ENCODE measurements at places on chromosomes 2 and 18. TPM values are rescaled to one million over a fixed set of nuclear protein-coding genes. Genes with fewer than 3 reads are reported as not detected.

RAD51AP2 gene
- 0.18 TPM for total RNA-seq

FABP1 gene
- total RNA-seq: not detected

GKN1 gene
- not detected for total RNA-seq

LYG1 gene
- 0.55 TPM for total RNA-seq

SP5 gene
- total RNA-seq: 32.9 TPM

RHOB gene
- total RNA-seq: 52.4 TPM

CXCR1 gene
- not detected for total RNA-seq

RGPD3 gene
- 0.25 TPM for total RNA-seq

LRRTM1 gene
- 11.3 TPM for total RNA-seq

RFTN2 gene
- 0.47 TPM for total RNA-seq

MAP3K20 gene
- total RNA-seq: 26.9 TPM

PLCL1 gene
- 0.04 TPM for total RNA-seq

DNA sequence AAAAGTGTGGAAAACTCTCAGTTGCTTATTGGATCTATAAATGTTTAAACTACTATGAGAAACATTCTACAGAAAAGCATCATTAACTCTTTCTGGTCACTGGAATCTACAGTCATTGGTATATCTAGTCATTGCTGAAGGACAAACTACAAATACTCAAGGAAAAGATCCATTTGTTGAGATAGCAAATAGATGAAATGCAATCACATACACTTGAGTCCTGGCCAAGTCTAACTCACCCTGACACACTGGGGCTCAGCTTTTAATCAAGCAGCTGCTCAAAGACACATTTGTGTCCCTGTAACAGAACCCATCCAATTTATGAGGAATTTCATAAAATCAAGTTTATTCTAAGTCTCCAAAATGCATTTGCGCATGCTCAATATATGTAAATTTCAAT, 68.7 kb downstream of the CDH2 start:
- no peak for DNase-seq

DNA sequence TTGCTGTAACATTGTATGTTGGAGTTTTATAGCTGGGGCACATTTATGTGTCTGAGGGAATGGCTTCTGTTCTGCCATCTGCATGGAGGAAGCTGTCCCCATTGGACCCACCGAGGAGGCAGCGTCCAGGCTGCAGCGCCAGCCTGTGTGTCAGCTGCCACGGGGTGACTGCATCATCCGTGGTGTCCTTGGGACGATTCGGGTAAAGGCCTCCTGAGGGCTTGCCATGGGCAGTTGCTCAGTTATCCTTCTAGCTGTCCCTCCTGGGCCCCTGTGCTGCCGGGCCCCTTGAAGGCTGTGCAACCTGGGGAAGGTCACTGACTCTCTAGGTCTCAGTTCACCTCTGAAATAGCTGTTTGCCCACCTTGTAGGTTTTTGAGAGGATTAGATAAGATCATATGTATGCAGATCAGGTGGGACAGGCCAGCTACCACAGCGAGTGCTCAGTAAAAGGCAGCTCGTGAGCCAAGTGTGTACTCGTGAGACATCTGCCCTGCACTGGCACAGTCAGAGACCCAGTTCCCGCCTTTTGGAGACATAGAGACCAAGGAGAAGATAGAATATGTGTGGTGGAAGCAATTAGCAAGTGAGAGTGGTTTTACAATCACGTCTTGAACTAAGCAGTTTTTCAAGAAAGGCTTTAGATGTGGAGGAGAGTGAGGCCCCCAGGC, 10.6 kb downstream of the LDLRAD4 start:
- no peak for DNase-seq

GRCh38 chr18:8703092-8703709, 2.2 kb upstream of the MTCL1 start:
- DNase-seq: peak; percentile 67

GRCh38 chr18:75977081-75977480, 518.0 kb downstream of the ZNF516 start:
- no peak for DNase-seq

GRCh38 chr18:11398625-11399024, 210.8 kb upstream of the SLC35G4 start:
- no peak for DNase-seq

DNA sequence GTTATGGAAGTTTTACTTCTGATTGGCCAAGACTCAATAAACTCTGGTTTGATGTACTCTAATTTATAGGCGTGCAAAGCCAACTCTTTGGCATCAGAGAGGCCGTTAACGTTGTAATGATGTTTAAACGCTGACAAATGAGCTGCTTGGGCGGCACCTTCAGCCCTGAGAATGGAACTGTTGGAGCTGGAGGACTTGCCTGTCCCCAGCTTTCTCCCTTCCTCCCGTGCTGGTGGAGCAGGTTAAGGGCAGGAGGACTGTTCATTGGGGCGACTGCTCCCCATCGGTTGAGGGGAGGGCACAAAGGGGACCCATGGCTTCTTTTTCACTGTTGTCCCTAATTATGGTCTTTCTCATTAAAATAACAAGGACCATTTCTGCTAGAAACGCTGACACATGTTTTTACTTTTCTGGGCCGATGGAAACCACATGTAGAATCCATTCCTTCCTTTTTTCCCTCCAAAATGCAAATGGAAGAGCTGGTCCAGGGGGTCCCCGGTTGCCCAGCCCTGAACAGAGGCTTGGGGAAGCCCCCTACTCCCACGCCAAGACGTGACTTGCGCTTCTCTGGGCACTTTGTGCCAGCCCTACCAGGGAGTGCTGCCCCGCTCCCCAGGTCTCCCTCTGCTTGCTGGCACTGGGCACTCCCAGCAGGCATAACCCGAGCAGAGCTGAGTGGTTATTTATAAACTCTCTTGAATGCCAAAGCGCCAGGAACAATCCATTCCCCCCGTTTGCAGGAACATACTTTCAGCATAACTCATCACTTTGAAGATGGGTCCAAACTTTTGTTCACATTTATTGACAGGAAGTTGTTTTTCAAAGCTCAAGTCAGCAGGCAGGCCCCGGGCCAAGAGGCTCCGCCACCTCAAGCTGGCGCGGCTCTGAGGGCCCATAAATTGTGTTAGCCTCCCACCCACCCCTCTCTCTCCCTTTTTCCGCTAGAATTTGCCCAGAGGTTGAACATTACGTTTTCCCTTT, 170.1 kb downstream of the ASB1 start:
- no peak for DNase-seq

- DNase-seq: no peak
These were observed 112.8 kb downstream of the GULP1 start for GRCh38 chr2:188404341-188405004.

GRCh38 chr18:72235422-72235821, 308.7 kb downstream of the CBLN2 start:
- DNase-seq: peak; percentile 53

GRCh38 chr2:15159751-15160177, 401.4 kb downstream of the NBAS start:
- DNase-seq: peak; percentile 66

GRCh38 chr18:58536534-58537271, 92.2 kb downstream of the ALPK2 start:
- peak; percentile 32 for DNase-seq

DNA sequence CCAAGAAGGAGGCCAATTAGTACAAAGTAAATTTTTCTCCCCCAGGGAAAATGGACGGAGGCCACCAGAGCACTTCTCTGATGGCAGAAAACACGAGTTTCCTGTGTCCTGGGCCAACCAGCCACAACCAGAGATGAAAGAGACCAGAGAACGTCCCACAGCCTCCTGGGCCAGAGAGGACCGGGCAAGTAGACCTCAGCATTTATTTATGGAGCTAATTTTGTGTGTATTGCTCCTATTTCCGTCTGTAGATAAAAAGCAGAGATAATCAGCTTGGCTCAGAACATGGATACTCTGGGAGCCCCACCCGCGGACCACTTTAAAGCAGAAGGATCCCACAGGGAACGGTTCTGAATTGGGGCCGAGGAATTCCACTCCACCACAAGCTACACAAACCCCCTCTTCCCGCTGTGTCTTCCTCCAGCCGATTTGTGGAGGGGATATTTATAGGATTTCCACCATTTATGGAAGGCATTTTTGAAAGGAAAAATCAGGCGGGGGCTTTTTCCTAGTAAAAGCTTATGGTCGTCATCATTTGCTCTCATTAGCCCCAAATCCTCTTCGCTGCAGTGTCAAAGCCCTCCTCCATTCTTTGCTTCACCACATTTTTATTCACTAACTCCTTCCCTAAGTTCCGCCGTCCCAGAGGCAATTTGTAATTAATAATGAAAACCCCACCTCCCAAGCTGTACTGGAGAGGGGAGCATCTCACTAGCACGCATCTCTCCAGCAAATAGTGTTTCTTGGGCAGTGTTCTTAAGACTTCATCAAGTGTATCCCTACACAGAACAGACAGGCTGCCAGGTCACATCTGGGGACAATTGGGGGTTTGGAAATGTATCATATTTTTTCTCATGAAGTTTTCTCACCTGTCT, 43.7 kb upstream of the TWIST2 start:
- no peak for DNase-seq

DNA sequence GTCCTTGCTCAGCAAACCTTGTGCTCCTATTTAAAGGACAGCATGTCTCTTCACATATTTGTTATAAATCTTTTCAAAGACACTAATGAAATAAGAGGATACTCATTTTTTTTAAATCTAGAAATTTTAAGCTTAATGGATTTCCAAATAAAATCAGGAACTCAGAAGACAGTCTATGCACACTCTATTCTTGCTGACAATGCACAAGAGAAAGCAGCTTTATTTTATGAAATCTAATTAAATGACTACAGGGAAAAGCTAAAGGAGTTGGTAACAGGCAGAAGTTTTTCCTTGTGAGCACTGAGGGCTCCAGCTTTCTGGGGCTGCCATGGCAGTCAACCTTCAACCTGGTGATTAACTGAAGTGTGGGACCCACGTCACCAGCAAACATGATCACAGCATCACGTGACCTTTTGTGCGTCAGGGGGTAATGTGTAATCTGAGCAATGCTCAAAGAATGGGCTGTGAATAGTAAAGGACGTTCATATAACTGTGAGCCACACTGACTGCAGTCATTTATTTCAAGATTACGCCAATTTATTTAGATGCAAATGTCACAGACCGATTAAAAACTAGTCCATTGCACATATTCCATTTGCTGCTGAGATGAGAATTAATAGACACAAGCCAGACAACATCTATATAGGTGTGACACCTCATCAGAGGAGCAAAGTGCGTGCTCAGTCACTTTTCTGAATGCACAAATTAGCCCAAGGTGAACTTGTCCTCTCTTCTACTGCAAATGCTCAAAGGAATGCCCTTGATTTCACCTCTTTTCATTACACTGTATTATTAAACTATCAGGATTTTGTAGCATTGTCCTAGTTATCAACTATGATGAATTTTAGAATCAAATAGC, 11.6 kb upstream of the DNER start:
- no peak for DNase-seq

DNA sequence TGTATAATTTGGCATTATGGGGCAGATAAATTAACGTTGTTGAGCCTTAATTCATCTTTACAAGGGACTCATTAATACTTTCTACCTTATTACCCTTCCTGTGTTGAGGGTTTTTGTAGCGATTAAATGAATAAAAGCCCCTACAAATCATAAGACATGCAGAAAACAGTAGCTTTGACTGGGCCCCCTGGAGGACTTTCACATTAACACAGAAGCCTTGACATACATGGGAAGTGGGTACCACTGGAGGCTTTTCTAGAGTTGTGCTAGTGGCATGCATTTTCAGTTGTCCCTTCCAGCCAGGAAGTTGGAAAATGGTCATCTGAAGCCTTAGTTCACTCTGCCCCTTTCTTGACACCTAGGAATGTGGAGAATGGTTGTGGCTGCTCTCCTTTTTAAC, 30.2 kb downstream of the MTA3 start:
- DNase-seq: peak; percentile 47

GRCh38 chr2:3313781-3314375, 63.7 kb downstream of the EIPR1 start:
- DNase-seq: no peak

- DNase-seq: no peak
These were observed 805 bp downstream of the SNORC start for GRCh38 chr2:232870766-232871371.

DNA sequence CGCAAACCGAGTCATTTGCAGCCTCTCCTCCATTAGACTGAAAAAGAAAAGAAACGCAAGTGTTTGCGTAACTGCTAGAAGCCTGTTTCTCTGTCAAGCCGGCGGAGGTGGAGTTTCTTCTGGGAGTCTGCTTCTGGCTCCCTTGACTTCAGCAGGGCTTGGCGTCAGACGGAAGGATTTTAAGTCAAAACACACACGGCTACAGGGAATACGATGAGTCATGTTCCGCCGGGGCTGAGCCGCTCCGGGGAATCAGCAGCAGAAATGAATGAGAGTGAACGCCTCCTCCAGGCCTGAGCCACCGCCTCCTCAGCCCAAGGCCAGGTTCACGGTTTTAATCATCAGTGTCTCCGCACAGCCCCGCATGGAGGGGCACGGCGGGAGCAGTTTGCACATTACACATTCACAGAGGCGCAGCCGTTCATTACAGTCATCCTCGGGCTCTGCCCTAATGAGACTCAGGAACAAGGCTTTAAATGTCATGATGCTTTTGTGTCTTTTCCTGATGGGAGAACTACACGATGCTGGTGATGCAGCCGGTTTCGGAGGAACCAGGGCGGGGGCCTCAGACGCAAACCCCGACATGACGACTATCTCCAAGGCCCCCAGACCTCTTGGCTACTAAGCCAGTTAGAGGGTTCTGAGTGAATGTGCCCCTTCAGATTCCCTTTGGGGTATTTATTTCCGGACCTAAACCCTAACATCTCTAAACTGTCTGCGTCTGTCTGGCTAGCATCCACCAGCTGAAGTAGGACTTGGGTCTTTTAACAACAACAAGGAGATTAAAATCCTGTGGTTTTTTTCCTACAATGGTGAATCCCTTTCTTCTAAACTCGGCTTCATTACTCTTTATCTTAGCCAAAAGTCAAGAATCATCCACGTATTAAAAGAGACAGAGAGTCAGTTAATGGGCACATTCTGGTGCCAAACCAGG, 11.1 kb upstream of the SCG2 start:
- DNase-seq: peak; percentile 93

GRCh38 chr18:23196119-23197007, 61.1 kb downstream of the CABLES1 start:
- DNase-seq: peak; percentile 71

GRCh38 chr2:201233192-201233811, 27.0 kb upstream of the CASP8 start:
- peak; percentile 88 for DNase-seq

GRCh38 chr2:126885751-126886210, 12.9 kb upstream of the TEX51 start:
- peak; percentile 66 for DNase-seq

DNA sequence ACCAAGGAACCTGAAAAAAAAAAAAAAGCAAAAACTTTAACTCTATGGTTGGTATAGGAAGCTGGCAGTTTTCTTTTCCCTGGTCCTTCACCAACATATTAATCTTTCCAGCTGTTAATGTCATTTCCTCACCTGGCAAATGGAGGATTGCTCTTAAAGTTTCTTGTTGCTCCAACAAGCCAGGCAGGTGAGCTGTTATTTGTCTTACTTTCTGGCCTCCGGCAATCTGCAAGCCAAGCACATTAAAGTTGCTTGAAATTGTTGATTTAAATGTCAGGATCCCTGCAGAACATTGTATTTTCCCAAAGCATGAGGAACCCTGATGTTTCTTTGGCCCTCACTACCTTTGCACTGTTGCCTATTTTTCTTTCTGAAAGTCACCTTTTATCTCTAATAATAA, 664.9 kb downstream of the METTL4 start:
- no peak for DNase-seq

GRCh38 chr2:128390256-128390990, 71.8 kb upstream of the HS6ST1 start:
- DNase-seq: peak; percentile 44

- DNase-seq: peak; percentile 29
These were observed 7.4 kb downstream of the HDAC4 start for GRCh38 chr2:239393388-239393940.

GRCh38 chr18:79438898-79439627, 43.3 kb downstream of the NFATC1 start:
- no peak for DNase-seq

- DNase-seq: no peak
These were observed 1.1 kb upstream of the SCN9A start for GRCh38 chr2:166376873-166377272.

Measured in endodermal cell (in vitro differentiated cells).